ENCODE measurements at places on chromosomes 12 and 14.

DNA sequence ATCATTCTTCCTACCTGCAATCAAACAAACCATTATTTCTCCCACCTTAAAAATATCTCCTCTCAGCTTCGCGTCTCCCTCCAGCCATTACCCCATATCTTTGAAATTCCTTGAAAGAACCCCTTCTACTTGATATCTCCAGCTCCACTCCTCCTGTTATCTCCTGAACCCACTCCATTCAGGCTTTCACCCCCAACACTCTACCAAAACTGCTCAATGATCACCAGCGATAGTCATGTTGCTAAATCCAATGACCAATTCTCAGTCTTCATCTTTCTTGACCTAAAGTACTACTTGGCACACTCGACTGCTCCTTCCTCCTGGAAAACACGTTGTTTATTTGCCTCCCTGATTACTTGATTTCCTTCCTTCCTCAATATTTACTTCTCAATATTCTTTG lies 70.1 kb downstream of the DUSP16 start:
- DNase-seq = no peak

GRCh38 chr12:4443616-4444015 lies 2.0 kb downstream of the FGF6 start:
- DNase-seq = no peak

GRCh38 chr12:6953442-6954315 lies 2.5 kb downstream of the PTPN6 start:
- peak; percentile 92 for DNase-seq

DNA sequence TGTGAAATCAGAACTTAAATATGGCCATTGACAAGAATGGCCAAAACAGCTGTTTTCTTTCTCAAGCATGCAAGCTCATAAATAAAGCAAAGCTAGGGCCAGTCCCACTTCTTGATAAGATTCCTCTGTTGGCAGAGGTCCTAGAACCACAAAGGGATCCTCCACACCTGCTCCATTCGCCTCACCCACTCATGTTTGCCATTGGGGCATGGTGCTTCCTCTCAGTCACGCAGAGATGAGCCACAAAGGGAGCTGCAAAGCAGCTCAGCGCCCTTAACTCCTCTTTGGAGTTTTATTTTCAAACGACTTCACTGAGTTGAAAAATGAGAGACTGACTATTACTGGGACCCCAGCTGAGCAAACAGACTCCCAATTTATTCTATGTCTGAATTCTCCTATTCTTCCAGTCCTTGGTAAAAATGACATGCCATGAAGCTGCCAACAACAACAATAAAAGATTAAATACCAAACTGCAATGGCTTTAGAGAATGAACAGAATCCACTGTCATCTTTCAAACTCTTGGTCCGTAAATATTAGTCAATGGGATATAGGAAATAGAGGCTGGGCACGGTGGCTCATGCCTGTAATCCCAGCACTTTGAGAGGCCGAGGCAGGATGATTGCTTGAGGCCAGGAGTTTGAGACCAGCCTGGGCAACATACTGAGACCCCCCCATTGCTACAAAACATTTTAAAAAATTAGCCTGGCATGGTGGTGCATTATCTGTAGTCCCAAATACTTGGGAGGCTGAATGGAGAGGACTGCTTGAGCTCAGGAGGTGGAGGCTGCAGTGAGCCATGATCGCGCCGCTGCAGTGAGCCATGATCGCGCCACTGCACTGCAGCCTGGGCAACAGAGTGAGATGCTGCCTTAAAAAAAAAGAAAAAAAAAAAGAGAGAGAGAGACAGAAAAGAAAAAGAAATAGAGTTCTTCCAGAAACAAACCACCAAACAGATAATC lies 16.4 kb downstream of the MANSC1 start:
- no peak for DNase-seq

- no peak for DNase-seq
Measured at GRCh38 chr14:77613201-77613600, 3.2 kb downstream of the SPTLC2 start.

- DNase-seq = no peak
Measured at GRCh38 chr14:65791191-65791981, 378.9 kb downstream of the FUT8 start.

DNA sequence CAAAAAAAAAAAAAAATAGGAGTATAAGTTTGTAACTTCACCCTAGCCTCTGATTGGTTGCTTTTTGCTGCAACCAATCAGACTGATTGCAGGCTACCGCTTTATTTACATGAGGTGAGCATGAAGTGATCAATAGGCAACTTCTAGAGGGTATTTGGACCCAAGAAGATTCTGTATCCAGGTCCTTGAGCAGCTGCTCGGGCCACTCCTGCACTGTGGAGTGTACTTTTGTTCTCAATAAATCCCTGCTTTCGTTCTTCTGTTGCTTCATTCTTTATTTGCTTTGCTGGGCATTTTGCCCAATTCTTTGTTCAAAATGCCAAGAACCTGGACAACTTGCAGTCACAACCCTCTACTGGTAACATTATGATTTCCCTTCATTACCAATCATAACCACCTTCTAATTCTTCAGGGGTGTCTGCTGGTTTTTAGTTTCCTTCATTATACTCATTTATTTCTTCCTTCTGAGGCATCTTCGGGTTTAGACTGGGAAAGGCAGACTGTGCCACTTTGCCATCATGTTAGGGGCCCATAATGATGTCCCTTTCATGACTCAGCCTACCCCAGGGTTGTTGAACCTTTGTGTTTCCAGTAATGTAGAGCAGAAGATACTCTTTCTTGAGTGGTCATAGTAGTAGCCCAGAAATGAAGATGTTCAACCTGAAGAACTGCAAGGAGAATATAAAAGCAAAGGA lies 43.4 kb upstream of the LIMA1 start:
- DNase-seq = no peak

DNA sequence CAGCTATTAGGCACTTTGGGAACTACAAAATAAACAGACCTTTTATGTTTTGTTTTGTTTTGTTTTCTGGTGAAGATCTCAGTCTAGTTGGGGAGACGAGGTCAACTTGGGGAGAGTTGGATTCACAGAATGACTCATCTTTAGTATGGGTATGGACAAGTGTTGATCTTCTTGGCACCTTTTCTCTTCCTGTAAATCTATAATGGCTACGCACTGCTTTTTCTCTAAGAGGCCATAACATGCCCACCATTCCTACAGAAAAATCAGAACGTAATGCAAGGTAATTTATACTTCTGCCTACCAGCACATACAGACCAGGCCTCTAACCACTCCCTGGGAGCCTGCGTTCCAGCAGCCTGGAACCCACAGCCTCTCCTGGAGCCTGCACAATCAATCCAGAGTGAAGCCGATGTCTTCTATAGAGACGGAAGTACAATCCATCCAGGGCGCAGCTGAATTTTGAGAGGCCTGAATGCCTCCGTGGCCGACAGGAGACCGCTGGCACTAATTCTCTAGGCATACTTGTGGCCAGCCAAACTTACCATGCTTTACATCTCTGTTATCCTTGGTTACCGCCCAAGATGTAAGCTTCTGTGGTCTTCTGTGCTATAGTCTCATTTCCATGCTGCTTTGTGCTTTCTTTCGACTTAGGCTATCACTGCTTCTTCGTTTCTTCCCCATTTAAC lies 717 bp downstream of the PPHLN1 start:
- no peak for DNase-seq

DNA sequence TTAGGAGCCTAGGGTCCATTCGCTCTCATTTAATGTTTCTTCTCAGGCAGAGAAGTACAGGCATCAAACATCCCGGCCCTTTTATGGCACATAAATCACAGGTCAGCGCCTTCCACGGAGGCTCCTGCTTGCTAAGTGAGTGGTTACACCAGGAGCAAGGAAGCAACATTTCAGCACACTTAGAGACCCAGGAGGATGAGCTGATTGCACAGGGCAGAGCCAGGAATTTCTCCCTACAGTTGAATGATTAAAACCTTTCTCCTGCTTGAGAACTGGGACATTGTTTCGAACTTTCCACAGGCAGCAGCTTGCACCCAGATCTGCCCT lies 233.4 kb downstream of the SPTSSA start:
- no peak for DNase-seq

DNA sequence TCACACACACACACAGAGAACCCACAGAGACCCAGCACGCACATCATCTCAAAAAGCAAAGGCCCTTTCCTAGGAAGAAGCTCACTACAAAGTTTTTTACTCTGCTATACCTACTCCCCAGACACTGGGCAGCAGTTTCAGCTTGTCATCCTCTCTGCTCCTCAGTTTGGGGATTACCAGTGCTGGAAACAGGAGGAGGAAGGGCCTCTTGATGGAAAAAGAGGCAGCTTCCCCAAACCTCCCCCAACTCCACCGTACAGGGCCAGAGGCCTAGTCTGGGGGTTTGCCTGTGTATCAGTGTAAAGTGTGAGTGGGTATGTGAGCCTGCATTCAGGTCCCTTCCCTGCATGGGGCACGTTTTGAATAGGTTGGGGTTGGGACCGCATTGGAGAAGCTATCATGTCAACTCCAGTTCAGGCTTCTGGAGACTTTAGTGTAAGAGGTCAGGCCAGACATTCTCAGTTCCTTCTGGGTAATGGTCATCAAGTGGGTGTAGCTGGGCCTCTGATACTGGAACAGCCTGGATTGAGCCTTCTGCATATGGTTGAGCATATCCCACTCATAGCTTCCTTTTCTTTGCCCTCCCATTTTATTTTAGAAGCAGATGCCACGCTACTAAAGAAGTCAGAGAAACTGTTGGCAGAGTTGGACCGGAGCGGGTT lies 1.2 kb downstream of the REM2 start:
- no peak for DNase-seq
